ENCODE measurements at places on chromosomes 2 and 18.

- no peak for DNase-seq
These were observed 818.6 kb downstream of the SUCLG1 start for GRCh38 chr2:83640506-83640905.

- no peak for DNase-seq
These were observed 101.2 kb downstream of the ZNF407 start for GRCh38 chr18:74698881-74699280.

- DNase-seq = no peak
These were observed 33.0 kb downstream of the TPO start for GRCh38 chr2:1446301-1446700.

GRCh38 chr2:168029071-168029470 lies 218.3 kb downstream of the STK39 start:
- no peak for DNase-seq

DNA sequence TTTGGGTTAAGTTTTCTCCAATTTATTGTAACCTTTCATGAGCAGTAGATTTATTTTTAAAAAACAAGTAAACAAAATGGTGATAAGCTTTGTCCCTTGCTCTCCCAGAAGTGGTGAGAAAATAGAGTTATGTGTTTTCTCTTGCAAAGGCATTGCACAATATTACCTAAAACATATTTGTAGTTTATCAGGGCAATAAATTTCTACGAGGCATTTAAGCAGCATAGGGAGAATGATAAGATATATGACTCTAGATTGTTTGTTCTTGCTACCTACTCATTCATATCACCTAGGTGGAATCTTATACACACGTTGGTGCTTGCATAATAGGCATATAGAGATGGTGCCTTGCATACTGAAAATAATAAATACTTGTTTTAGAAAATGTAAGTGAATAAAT lies 201.7 kb downstream of the MYO1B start:
- no peak for DNase-seq

DNA sequence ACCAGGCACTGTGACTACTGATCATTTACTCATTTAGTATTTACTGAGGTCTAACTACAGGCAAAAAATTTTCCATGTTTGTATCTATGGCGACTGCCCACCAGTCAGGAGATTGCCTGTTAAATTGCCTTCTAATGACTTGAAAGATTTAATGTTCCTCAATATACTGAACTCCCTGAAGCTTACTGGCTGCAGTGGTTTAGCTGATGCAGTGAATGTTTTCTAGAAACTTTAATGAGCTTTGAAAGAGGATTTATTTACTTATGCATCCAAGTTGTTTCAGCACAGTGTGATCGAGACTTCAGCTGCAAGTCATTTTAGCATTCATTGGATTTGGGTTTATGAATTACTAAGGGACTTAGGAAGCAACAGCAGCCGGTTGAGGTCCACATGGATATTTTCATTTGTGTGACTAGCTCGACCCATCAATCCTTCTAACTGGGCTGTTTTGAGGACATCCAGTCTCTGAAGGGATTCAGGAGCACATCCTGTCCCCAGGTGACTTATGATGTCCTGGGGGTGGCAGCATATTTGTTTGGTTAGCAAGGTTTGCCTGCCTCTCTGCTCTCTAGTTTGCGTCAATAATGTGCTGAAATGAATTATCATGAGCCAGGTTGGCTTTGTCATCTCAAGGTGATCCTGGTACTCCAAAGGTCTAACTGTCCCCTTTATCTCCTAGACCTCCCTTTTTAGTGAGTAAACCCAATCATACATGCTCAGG lies 26.8 kb downstream of the ACMSD start:
- no peak for DNase-seq

- DNase-seq = peak; percentile 87
These were observed 9.9 kb upstream of the NPC1 start for GRCh38 chr18:23596183-23596582.

DNA sequence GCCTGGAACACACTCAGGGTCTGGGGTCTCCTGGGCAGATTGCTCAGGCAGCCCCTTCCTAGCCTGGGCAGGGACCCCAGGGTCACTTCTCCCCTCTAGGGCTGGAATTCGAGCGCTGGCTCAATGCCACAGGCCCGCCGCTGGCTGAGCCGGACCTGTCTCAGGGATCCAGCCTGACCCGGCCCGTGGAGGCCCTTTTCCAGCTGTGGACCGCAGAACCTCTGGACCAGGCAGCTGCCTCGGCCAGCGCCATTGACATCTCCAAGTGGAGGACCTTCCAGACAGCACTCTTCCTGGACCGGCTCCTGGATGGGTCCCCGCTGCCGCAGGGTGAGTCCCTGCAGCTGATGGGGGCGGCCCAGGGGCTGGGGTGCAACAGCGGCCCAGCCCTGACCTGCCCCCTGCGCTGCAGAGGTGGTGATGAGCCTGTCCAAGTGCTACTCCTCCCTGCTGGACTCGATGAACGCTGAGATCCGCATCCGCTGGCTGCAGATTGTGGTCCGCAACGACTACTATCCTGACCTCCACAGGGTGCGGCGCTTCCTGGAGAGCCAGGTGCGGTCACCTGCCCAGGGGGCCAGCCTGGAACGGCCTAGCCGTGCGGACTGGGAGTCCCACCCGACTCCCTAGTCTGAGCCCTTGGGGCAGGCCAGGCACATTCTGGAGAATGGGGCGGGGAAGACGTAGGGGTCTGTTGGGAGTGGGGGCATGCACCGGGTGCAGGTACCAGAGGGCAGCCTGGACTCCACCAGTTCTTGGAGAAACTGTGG lies 8.3 kb downstream of the RNPEPL1 start:
- no peak for DNase-seq

- peak; percentile 64 for DNase-seq
These were observed 106.7 kb upstream of the NABP1 start for GRCh38 chr2:191571163-191571769.

- no peak for DNase-seq
These were observed 86.6 kb downstream of the ACOXL start for GRCh38 chr2:110818767-110819481.

GRCh38 chr2:18754286-18754685 lies 164.9 kb upstream of the NT5C1B start:
- DNase-seq = no peak

DNA sequence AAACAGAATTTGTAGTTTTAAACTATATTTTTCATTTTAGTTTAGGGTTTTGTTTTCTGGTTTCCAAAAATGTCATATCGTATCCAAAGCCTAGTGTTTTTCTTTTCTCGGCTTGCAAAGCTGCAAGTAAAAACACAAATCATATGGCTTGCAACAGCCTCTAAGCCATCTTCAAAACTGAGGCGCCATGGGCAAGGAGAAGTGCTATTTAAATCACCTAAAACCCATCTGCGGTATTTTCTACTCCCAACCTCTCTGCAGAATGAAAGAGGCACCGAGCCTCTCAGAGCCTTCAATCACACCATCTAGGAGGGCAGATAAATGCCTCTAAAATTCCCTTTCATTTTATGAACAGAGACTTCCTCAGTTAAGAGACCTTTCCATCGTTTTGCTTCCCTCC lies 25.2 kb downstream of the FECH start:
- no peak for DNase-seq

- DNase-seq = no peak
These were observed 55.1 kb upstream of the XDH start for GRCh38 chr2:31469648-31470047.

GRCh38 chr18:3048820-3049349 lies 35.9 kb upstream of the LPIN2 start:
- no peak for DNase-seq

DNA sequence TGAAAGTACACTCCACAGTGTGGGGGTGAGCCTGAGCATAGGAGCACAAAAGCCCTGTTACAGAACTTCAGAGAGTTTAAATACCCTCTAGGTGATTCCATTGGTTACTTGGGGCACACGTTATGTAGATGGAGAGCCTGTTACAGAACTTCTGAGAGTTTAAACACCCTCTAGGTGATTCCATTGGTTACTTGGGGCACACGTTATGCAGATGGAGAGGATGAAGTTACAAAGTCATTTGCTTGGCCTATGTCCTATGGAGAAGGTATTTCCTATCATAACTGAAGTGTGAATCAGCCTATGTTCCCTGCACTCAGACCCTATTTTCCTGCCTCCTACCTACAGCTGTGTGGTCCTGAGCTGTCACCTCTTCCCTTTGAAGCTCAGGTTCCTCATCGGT lies 3.8 kb upstream of the CAPN10 start:
- no peak for DNase-seq

GRCh38 chr2:168465594-168465993 lies 9.5 kb downstream of the CERS6 start:
- DNase-seq = no peak

DNA sequence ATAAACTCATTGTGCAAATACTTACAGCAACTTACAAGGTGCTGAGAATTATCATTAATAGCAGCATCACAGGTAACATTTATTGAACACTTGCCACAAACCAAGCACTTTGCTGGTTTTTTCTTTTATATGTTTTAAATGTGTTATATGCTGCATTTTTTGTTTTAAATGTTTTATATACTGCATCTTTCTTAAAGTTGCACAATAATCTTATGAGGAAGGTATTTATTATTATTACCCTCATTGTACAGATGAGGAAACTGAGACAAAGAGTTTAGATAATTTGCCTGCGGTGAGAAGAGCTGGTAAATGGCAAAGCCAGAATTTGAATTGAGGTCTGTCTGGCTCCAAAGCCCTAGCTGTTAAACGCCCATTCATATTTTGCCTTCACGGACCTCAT lies 52.2 kb upstream of the RIOK3 start:
- DNase-seq = no peak

GRCh38 chr2:62352031-62352430 lies 154.0 kb downstream of the TMEM17 start:
- DNase-seq = no peak

- DNase-seq = no peak
These were observed 132.8 kb downstream of the ACOXL start for GRCh38 chr2:110865188-110865587.

DNA sequence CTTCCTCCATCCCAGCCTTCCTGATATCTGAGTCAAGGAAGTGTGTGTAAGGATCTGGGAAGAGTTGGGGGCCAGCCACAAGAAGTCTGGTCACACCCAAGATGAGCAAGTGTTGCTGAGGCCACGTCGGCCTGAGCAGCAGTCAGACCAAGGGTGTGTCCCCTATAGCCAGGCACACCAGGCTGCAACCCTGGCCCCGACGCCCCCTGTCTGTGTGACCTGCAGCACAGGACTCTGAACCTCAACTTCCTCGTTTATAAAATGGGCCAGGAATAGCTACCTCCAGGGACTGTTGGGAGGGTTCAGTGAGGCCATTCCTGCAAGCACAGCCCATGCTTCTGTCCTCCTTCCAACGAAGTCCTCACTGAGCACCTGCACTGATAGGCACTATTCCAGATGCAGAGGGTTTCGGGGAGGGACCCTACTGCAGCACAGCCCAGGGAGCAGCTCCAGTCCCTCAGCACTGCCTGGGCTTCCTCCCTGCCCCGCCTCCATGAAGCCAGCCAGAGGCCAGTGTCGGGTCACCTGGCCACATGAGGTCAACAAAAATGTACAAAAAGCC lies 13.3 kb downstream of the LIMS2 start:
- no peak for DNase-seq

- DNase-seq = no peak
These were observed 533.6 kb downstream of the RNF144A start for GRCh38 chr2:7450833-7451190.

- DNase-seq = peak; percentile 28
These were observed 311.6 kb upstream of the REV1 start for GRCh38 chr2:99801327-99801901.

GRCh38 chr2:29106256-29106655 lies 9.0 kb upstream of the CLIP4 start:
- peak; percentile 66 for DNase-seq

- DNase-seq = no peak
These were observed 15.4 kb downstream of the SDC1 start for GRCh38 chr2:20209373-20210109.

DNA sequence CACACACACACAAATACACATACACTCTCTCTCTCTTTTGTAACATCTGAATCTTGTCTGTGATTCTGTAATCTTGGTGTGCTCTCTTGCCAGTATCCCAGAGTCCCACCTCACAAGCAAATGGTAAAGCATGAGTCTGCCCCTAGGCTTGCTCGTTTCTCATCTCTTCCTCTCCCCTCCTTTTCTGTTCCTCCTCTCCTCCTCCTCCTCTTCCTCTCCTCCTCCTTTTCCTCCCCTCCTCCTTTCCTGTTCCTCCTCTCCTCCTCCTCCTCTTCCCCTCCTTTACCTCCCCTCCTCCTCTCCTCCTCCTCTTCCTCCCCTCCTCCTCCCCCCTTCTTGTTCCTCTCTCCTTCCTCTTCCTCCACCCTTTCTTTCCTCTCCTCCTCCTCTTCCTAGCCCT lies 59.0 kb downstream of the TNFRSF11A start:
- no peak for DNase-seq

GRCh38 chr2:84830095-84830494 lies 50.8 kb downstream of the TRABD2A start:
- peak; percentile 87 for DNase-seq

GRCh38 chr2:190881598-190882410 lies 1.2 kb downstream of the GLS start:
- DNase-seq = peak; percentile 73

DNA sequence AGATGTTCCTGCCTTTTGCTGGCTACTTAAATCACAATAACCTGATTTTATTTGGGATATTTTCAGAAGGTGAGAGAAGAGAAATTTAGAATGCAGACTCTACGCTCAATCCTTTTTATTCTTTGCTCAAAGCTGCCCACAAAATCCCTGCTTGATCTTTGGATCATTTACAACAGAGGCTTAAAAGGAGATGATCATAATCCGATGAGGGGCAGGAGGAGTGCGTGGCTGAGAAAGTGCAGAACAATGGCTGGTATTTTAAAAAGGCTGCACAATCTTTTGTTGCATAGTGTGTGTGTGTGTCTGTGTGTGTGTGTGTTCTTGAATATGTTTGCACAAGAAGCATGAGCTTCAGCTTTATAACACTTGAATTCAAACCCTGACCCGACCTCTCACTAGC lies 256.3 kb upstream of the MYT1L start:
- no peak for DNase-seq

GRCh38 chr2:144254342-144255235 lies 265.3 kb downstream of the ZEB2 start:
- no peak for DNase-seq

GRCh38 chr18:32091724-32092421 lies at the start of gene RNF138:
RNF138 (plus strand) TSS chr18:32091874; CDS start chr18:32092777, 903 bp downstream.
- DNase-seq = peak; percentile 84

DNA sequence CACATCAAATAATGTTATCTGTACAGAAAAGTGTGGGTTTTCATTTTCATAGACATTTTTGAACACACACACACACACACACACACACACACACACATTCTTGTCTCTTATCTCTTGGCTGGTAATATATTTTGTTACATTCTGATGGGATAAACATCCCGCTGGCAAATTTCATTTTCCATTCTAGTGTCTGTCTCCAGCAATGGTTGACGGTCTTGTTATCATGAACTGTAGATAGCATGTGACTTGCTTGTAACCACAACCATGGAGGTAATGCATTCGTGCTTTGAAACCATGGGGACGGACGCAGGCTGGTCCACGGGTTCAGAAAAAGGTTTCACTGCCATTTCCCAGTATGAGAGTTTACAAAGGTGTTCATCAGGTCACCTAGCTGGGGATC lies 156.4 kb downstream of the PPP1R1C start:
- no peak for DNase-seq
